ENCODE measurements at places on chromosomes 16 and 17. TPM values are rescaled to one million over a fixed set of nuclear protein-coding genes. Genes with fewer than 3 reads are reported as not detected.

PLLP gene
- 1.6 TPM for total RNA-seq

DNA sequence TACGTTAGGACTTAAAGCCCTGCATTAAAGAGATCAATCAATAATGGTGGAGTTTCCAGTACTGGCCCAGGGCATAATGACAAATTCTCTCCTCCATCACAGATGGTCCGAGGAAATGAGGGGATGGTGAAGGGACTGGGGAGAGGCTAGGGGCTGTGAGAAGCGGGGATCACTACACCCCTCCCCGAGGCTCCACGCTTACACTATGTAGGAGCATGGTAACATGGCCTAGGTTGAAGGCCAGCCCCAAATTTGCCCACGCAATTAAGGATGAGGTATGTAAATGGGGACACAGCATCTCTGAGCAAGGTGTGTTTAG is 8.0 kb upstream of the AKTIP start:
- no peak for DNase-seq

DNA sequence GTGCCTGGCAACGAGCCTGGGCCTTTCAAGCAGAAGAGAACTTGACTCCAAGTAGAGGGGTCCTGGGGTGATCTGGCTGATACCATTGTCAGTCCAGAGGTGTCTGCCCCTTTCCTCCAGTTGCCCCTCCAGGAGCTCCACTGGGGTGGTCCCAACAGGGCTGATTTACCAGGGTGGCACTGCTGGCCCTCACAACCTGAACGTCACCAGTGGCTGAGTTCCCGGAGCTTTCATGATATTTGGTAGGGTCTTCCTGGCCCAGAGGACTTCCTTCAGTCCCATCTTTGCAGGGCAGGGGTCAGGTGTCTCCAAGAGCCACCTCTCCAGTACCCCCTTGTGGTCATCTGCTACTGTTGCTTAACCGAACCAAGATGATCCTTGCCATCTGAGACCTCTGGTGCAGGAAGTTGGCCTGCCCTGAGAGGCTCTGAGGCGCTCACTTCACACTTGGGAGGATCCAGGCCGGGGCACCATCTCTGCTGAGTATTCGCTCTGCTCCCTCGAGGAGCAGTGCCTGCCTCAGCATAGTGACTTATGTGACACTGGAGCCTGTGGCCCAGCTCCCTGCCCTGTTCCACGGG is 3.5 kb downstream of the LIMD2 start:
- peak; percentile 75 for DNase-seq

DNA sequence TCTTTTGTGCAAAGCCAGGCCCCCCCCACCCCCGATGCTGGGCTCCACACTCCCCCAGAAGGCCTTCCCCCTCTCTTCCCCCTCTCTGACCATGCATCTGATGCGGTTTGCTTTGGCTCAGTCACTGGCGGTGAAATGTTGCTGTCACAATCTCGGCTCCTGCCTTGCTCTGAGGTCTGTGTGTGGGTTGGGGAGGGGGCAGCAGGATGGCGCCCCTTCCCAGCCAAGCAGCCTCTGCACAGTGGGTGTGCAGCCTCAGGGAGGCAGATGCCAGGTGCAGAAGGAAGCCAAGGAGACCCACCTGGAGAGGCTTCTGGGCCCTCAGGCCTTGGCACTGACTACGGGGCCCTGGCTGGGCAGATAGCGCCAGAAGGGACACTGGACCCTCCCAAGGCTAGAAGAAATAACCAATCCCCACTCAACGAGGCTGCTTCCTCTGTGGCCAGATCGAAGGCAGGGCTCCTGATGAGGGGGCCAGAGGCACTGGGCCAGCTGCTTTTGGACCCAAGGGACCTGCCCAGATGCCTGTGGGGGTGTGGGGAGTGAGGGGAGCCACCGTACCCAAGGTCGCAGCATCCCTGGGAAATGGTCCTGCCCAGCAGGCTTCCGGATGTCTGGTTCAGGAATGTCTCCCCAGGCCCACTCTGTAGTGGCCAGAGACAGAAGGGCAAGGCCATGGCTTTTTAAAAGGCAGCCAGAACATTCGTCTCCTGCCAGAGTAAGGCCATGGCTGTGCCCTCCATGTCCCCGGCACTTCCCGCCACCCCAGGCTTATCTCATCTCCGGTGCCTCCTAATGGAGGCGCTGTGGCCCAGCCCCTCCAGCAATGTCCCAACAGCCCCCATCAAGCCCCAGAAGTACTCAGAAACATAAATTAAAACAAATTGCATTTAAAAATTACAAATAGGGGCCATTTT is 43.4 kb upstream of the SLC38A10 start:
- no peak for DNase-seq

GRCh38 chr17:70013911-70014310 is 61.1 kb upstream of the KCNJ16 start:
- no peak for DNase-seq

EZH1 gene
- total RNA-seq: 48.5 TPM

DNA sequence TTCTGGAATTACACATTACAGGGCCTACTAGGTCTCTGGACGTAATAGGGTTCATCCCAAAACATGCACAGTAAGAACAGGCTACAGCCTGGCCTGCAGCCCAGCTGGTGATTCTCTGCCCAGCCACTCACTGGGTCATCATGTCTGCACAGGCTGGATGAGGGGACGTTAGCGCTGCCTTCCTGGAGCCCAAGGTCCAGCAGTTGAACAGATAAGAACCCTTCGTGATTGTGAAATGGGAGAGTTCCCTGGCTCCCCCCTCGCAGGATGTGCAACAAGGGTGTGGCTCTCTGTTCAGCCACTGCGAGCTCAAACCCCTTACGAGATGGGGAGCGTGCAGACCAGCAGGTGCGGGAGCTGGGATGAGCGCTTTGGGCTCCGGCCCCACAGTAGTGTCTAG is 200.0 kb upstream of the CDH5 start:
- no peak for DNase-seq

DNA sequence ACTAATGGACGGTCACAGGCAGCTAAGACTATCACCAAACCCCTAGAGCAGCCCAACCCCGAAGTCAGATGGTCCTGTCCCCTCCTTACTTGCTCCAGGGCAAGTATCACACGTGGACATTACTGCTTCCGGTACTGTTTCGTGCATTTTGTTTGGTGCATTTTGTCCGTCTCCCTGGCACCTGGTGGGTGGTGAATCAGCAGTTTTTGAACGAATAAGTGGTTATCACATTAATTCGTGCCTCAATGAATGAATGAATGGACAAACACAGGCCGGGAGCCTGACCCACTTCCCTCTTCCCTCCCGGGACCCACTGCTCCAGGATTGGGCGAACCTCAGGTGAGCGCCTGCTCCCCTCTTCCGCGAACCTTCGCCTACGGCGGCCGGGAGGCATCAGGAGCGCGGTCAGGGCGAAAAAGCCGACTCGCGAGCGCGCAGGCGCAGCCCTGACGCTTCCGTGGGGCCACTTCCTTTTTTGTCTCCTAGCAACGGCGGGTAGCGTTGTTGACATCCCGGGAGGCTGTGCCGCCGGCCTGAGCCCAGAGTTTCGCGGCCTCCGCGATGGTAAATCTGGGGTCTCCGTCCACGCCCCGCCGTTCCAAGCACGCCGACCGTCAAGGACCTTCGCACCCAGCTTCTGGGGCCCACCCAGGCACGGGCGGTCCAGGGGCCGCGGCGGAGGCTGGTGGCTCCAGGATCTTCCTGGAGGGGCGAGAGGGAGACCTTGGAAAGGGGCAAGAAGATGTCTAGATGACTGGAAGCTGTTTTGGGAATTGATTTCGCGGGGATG is at the start of gene DYNLRB2:
Gene DYNLRB2, plus strand, starts transcription at position 478 of the 790 bp plus-strand sequence. Its CDS starts 84 bp downstream, at position 562.
- peak; percentile 94 for DNase-seq

PHLPP2 gene
- 11.7 TPM for total RNA-seq

DNA sequence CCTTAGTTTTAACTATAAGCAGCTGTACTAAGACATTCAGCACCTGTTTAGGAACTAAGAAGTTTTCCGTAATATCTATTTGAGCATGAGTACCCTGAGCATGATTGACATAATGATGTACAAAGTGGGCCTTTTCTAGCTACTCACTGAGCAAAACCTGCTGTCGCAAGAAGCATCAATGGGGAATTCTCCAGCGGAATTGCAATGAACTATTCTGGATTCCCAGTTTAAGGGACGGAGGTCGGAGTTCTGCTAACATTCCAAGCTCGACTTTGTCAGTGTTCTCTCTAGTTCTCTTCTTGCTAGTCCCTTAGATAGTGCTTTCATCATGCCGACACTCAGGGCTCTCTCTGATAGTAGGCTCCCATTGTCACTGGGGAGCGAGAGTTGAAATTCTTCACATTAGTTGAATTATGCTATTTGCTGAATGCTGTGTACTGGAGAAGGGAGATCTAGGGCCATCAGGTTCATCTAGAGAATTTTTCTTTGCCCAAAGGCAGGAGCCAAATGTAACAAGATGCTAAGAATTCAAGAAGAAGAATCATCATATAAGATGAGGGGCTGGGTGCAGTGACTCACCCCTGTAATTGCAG is 40.2 kb upstream of the MYH2 start:
- DNase-seq: no peak

ANKFN1 gene
- 0.25 TPM for total RNA-seq

TBX2 gene
- not detected for total RNA-seq

DNA sequence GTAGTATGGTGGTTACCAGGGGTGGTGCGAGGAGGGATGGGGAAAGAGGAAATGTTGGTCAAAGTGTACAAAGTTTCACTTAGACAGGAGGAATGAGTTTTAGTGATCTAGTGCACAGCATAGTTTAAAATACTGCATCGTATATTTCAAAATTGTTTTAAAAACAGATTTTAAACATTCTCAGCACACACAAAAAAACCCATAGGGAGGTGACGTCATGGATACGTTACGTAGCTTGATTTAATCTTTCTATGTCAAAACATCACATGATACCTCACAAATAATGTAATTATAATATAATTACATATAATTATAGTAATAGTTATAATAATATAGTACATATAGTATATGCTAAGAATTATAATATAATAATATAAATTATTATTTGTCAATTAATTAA is 614.2 kb downstream of the TMEM114 start:
- DNase-seq: no peak

CRHR1 gene
- total RNA-seq: 3.4 TPM

All from neural progenitor cell (in vitro differentiated cells).